Right cardiac atrium (tissue), 5 donors: ENCODE measurements at places on chromosomes 11 and 22.

GRCh38 chr11:77198440-77198849, 70.4 kb downstream of the MYO7A start:
- no peak for DNase-seq

GRCh38 chr11:105911454-105911853, 110.6 kb downstream of the MSANTD4 start:
- no peak for DNase-seq

- DNase-seq: peak; percentile 91
Observed at GRCh38 chr11:94650756-94651155, 83.6 kb downstream of the PIWIL4 start.

DNA sequence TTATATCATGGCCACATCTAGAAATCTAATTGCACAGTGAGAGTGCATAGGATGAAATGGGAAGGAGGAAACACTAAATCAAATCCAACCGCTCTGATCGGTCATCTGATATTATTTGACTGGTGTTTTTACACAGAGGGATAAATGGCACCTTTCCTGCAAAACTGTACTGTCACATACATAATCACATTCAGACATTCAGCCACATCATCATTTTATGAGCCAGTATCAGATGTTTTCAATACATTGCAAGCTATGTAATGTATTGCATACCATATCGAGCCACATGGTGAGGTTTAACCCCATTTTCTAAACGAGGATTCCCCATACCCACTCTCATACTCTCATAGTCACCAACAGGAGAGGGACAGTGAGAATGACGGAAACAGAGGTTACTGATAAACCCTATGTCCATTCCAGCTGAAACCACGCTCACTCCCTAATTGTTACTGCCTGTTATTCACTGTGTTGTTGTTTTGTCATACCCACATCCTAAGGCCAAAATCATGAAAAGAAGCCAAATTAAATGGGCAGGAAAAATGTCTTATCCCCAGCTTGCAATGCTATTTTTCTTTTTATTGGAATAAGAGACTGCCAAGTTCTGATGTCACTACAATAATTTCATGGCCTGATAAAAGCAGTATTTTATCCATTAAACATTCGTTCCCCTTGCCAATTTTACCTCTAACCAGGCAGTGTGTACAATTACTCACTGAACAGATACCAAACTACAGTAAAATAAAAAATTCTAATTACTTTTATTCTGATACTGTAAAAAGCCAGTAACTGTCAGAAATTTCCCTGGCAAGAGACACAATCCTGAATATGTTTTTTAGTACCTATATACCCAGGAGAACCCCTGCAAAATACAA, 9.0 kb downstream of the CDON start:
- no peak for DNase-seq

GRCh38 chr11:69943506-69943905, 124.3 kb upstream of the FGF3 start:
- DNase-seq: no peak

- DNase-seq: no peak
Observed at GRCh38 chr11:127205688-127206217, 205.2 kb upstream of the KIRREL3 start.

GRCh38 chr11:127109796-127110480, 109.4 kb upstream of the KIRREL3 start:
- DNase-seq: no peak

DNA sequence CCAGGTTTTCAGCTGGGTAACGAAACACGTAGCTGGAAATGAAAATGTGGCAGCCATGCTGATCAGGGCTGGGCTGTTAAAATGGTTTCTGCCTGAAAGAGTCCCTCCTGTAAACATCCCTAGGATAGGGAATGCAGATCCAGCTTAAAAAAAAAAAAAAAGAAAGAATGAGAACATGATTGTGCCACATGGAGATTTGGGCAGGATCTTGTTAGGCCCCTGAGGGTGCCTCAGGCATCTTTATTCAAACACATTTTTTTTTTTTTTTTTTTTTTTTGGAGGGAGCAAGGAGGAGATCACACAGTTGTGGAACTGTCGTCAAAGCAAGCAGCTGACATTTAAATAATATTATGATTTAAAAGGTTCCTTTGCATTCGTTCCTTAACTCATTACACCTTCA, 900.3 kb downstream of the OPCML start:
- no peak for DNase-seq

DNA sequence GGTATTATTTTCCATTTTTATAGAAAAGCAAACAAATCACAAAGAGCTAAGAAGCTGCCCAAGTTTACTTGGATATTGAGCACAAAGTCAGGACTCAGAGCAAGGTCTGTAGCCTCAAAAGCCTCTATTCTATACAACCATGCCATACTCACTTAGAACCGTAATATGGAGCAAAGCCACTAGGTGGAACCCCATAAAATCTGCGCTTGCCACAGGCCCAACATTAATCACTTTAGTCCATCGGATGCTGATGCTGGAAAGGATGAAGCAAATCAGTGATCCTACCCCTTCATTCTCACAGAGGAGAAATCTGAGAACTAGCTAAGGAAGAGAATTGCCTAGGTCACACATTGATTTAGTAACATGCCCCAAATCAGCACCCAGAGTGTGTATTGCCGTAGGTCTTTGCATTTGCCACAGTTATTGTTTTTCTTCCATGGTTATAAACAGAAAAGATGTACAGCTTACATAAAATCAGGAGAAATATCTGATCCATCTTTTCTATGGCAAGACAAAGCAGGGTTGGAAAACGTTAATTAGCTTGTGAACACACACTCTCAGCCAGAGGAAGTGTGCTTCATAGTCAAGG, 56.7 kb upstream of the RAB38 start:
- no peak for DNase-seq

DNA sequence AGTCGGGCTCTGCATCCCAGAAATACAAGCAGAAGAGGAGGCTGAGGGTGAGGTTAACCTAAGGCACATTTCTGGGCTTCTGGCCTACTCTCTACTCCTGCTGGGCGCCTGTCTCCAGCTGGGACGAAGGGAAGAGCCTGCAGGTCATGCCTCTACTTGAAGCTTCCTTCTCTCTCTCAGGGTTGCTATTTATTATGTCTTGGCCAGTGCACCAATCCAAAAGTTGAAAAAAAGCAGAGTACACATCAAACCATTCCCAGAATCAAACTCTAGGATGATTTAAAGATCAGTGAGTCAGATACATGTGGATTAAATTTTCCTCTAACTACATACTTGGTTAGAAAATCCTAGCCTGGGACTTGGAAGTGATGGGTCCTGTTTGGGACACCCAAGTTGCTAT, 60.2 kb upstream of the CDON start:
- DNase-seq: no peak

DNA sequence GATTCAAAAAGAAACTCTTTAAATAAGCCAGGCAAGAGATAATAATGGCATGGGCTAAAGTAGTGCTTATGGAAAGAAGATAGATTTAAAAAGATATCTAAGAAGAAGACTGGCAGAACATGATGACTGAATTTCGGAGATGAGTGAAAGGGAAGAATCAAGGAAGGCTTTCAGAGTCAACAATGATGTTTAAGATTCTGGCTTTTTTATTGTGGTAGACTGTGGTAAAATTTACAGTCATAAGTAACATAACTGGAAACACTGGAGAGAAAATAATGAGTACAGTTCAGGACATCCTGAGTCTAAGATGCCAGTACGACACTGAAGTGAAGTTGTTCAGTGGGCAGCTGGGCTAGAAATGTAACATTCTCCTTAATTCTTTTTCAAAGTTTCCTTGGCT, 85.2 kb downstream of the PHF21A start:
- no peak for DNase-seq

DNA sequence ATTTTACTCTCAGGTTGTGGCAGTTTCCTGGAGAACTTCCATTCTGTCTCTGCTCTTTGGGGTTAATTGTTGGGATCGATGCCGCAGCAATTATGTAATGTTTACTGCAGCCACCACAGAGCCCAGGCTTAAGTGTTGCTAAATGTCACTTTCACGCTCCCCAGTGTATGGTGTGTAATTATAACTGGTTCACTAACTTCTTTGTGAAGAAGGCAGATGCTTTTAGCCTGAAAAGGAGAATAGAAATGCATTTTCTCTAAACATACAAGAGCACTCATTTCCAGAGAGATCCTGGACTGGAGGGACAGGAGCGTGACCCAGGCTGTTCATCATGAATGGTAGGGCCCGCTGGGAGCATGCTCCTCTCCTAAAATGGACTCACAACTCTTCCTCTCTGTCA, 132.2 kb upstream of the PLET1 start:
- DNase-seq: no peak

- no peak for DNase-seq
Observed at GRCh38 chr11:58394195-58394594, 12.5 kb downstream of the OR5B3 start.

DNA sequence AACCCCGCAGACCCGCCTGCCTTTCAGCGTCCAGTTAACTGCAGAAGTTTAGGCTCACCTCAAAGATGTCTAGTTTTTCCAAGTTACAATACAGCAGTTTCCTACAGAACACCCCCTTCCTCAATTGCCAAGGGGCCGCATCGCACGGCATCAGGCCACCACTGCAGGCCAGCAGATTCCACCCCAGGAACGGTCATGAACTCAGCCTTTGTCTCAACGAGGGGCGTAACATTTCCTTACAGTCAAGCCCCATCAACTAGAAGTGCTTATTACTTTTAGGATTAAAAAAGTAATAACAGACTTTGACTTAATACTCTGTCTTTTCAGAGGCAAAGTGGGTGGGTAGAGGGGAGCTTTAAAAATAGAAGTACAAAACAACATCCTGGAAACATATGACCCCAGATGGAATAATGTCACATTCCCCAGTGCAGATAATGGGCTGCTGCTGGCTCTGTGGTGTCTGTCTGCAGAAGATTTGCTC, 36.3 kb downstream of the PPP2R1B start:
- DNase-seq: no peak

DNA sequence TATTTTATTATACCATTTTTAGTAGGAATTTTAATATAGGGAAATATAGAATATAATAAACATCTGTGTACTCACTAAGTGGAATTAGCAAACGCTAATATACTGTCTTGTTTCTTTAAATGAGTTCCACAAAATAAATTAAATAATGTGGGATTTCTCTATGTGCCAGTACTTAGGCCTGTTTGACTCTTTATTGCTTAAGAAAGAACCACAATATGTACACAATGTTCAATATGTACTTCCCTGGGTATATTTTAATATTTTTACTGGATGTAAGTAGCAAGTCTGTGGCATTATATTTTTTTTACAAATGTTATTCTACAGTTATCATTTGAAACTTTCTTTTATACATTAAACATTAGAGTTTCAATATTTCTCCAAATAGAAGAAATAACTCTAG, 92.5 kb upstream of the CARD18 start:
- no peak for DNase-seq

DNA sequence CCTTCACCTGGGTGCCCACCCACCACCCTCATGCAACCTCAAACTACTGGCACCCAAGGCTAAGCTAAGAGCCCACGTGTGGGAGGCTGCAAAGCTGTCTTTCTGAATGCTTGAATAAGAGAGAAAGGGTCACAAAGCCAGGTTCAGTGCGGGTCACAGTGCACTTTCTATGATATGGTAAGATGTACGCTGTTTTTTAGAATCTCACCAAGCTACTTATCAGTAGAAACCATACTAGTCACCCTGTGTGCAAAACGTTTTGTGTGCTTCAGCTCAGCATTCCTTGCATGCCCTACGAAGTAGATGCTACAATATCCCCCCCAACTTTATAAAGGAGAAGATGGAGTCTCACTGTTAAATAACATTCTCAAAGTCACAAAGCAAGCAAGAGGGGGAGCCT, 14.9 kb downstream of the P2RX3 start:
- DNase-seq: no peak

- no peak for DNase-seq
Observed at GRCh38 chr22:27895600-27895999, 23.5 kb downstream of the PITPNB start.

GRCh38 chr22:36641902-36642640, 61.5 kb downstream of the CACNG2 start:
- no peak for DNase-seq

GRCh38 chr11:33333816-33334215, 76.6 kb downstream of the HIPK3 start:
- DNase-seq: no peak

DNA sequence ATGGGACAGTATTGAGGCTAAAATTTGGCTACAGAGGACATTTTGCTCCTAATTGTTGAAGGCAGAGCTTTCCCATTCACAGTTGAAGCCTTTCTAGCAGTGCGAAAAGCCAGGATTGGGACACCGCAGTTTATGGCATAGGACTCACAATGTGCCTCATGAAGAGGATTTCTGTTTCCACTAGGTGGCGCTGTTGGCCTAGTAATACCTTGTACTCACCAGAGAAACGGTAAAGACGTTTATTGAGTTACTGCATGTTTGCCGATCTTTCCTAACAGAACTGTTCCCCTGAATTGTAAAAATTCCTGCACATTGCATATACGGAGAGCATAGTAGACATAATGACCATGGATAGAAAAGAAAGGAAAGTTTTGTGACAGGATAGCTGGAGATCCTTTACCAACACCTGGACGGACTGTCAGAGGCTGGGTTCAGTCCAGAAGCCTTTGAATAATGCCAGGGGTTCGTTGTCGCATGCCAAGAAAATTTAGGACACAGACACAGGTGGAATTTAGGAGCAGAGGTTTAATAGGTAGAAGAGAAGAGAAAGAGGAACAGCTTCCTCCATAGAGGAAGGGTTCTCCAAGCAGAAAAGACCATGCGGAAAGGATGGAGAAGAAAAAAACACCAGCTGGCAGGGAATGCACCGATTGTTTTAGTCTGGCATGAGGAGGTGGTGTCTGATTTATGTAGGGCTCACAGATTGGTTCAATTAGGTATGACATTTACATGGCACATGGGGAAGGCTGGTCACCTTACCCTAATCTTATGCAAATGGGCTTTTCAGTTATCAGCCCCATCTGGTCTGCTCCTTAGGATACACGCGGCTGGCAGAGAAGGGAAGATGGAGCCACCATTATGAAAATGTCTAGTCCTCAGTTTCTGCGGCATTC, 10.8 kb upstream of the OR51D1 start:
- no peak for DNase-seq

GRCh38 chr22:31829505-31829904, 75.7 kb downstream of the DEPDC5 start:
- no peak for DNase-seq

- no peak for DNase-seq
Observed at GRCh38 chr11:27717801-27718229, 17.6 kb upstream of the BDNF start.

- no peak for DNase-seq
Observed at GRCh38 chr11:46296059-46296527, 18.6 kb downstream of the CREB3L1 start.
